ENCODE measurements at places on chromosomes 6 and 20.

DNA sequence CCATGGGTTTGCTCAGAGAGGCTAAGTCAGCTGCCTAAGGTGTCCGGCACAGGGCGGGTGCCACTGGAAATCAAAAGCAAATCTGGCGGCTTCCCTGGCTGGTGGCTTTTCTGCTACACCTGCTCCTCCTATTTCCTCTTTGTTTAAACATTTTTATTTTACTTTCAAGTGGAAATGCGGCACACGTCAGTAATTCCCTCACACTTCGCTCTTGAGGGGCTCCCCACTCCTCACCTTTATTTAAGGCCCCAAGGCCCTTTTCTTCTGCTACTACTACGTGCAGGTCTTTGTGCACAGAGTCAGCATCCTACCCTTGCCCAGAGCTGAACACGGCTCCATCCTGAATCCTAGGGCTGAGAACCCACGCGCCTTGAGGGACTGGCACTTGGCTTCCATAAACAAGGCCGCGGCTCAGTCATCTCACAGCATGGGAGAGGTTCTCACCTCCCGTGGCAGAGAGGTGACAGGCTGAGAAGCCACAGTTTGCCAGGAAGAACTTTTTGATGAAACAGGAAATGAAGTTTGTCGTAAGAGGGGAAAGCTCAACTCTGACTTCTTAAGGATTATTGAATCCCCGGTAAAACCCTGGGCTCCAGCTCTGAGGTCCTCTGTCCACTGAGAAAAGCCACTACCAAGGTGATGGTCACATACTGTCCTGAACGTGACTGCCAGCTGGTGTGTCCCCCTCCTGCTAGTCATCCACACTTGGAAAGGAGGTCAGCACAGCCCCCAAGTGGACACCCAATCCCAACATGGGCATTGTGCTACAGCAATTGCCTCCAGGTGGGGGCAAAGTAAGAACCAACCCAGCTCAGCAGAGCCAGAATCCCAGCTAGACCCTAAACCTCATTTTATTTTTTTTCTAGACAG, 48.0 kb downstream of the NFATC2 start:
- peak; percentile 42 for DNase-seq

DNA sequence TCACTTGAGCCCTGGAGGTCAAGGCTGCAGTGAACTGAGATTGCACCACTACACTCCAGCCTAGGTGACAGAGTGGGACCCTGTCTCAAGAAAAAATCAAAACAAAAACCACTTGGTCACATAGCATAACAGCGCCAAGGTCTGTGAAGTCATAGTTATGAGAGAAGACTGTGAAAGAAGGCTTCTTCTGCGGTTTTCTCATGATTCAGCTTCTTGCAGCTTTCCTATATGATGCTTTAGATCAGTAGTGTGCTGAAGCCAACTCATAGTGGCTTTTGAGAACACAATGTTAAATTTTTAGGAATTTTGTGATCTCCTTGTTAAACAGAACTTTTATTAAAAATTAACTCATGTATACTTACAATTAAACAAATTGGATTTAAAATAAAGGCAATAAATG, 136.2 kb upstream of the GLP1R start:
- DNase-seq, result no peak

DNA sequence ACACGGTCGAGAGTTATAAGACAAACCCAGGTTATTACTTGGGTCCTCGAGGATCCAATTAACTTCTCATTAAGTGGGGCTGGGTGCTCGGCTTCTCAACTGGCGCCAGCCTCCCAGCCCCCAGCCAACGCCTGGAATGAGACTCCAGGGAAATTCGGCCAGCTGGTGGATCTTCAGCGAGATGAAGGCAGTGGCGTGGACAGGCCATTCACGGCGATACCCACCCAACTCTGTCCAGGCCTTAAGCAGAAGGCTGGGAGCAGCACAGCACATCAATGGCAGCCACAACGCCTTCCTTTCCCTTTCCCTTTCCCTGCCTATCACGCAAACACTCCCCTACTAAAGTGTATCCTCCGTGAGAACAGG, 868 bp downstream of the METTL24 start:
- no peak for DNase-seq

GRCh38 chr6:17492350-17492749, 99.0 kb downstream of the CAP2 start:
- DNase-seq, result no peak

GRCh38 chr20:37202267-37202943, 23.1 kb upstream of the MROH8 start:
- peak; percentile 9 for DNase-seq

DNA sequence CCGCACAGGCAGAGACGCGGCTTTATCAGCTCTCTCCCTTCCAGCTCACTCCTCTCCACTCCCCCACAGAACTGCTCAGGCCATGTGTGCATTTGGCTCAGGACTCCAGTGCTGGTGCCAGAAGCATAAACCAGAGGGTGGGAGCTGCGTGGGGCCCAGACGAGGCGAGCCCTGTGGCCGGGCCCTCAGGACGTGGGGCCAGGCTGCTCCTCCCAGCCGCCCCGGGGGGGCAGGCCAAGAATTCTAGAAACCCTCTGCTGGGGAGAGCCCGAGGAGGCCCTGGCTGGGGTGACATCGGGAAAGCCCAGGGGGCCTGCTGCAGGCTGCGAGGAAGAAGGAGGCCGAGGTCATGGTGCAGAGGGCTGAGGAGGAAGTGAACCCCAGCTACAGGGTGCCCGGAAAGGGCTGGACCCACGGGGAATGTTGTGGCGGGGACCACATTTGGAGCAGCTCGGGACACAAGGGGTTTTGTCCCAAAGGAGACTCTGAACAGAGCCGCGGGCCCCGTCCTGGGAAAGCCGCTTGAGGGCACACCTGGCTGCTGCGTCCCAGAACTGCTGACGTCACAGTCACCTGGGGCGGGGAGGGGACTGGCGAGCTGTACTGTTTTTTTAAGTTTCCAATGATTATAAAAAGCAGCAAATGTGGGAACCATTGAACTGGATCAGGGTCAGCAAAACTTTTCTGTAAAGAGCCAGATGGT, 107.1 kb downstream of the BANF2 start:
- DNase-seq, result no peak

- no peak for DNase-seq
These were observed 181.9 kb downstream of the TBC1D7 start for GRCh38 chr6:13146442-13146841.

GRCh38 chr6:134599079-134599478, 281.2 kb upstream of the SGK1 start:
- no peak for DNase-seq

GRCh38 chr6:150293423-150294173, 75.2 kb upstream of the IYD start:
- no peak for DNase-seq

DNA sequence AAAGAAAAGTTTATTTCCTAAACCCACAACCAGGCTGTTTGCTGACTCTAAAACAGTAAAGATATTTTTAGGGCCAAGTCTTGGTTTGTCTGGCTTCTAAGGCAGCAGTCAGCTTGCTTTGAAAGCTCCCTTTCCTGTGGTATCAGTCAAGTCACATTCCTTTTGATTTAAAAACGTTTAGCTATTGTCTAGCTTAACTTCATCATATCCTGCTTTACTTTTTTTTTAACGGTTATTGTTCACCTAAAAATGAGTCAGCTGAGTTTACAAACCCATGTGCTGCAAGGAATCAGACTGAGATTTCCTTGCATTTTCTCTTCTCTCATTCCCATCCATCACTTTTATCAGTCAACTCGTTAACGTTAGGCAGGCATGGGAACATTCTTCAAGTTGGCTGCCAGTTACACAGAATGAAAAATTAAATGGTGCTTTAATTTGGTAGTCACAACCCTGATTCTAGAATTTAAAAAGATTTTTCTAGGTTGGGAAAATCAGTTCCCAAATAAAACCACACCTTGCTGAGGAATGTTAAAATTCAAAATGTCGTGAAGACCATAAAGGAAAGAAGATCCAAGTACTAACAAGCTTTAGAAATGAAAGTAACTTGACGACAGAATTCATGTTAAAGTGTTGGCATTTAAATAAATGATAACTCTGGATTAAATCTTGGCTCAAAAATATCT, 45.9 kb downstream of the ELOVL5 start:
- no peak for DNase-seq

- DNase-seq, result no peak
These were observed 583.1 kb downstream of the TFAP2A start for GRCh38 chr6:9831783-9832182.

All from activated T-cell treated with anti-CD3 and anti-CD28 coated beads, Interleukin-2, amount 50 U/mL, for 72 hours (primary cell).